ENCODE measurements at places on chromosomes 6 and 20.

- no peak for DNase-seq
Observed at GRCh38 chr20:48665785-48666184, 162.0 kb downstream of the PREX1 start.

DNA sequence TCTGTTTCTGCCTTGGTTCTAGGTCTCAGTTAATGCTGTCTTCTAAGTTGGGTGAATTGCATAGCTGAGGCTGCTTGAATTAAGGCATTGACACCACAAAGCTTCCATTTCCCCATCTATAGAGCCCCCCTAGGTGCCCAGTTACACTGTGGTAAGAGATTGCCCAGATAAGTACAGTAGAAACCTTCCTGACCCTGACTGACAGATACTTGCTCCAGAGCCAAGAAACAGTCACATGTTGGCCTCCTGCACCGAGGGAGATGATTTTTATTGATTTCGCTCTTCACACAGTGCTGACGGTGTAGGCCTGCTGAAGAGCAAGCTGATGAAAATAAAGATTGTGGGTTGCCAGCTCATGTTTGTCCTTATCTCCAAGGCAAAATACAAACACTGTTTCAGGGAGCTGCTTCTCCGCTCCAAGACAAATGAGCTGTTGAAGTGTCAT lies 67.9 kb downstream of the TRMT11 start:
- no peak for DNase-seq

- DNase-seq, result no peak
Observed at GRCh38 chr6:137171824-137172733, 1.4 kb downstream of the IL22RA2 start.

DNA sequence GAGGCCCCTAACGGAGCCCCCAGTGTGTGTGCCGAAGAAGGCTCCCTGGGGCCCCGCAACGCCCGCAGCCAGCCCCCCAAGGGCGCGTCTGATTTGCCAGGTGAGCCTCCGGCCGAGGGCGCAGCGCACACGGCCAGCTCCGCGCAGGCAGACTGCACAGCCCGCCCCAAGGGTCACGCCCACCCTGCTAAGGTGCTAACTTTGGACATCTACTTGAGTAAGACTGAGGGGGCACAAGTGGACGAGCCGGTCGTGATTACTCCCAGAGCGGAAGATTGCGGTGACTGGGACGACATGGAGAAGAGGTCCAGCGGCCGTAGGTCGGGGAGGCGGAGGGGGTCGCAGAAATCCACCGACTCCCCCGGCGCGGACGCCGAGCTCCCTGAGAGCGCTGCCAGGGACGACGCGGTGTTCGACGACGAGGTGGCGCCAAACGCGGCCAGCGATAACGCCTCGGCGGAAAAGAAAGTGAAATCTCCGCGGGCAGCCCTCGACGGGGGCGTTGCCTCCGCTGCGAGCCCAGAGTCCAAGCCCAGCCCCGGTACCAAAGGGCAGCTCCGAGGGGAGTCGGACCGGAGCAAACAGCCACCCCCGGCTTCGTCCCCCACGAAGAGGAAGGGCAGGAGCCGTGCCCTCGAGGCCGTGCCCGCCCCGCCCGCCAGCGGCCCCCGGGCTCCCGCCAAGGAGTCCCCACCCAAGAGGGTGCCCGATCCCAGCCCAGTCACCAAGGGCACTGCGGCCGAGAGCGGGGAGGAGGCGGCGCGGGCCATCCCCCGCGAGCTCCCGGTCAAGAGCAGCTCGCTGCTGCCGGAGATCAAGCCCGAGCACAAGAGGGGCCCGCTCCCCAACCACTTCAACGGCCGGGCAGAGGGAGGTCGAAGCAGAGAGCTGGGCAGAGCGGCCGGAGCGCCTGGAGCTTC lies 117.0 kb downstream of the RTN4IP1 start:
- DNase-seq, result peak; percentile 56

DNA sequence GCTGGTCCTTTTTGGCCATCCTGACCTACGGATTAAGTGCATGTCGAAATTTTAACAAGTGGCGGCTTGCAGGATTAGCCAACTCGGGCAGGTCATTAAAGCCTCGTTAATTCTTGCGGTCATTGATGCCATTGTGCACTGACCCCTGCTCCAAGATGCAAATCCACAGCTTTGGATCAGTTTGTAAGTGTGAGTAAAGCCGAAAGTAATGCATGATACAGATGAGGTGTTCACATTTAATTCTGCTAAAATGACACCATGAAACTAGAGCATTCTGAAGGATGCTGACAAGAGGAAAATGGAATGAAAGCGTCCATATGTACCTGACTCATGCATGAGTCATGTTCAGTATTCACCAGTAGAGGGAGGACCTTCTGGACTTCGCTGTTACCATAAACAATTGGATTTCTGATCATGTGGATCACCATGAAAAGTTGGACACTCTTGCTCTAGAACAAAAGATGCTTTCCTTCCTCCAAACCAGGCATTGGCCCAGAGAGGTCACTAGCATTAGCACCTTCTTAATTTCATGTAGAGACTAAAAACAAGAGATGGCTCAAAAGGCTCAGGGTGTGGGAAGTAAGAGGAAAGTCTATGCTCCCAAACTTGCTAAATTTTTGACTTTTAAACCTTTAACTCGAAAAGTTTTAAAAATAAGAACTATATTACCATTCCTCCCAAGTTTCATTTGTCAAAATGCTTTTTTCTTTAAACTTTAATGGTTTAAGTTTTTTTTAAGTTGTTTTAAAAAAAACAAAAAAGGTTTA lies 48.0 kb downstream of the MUC22 start:
- DNase-seq, result peak; percentile 44

DNA sequence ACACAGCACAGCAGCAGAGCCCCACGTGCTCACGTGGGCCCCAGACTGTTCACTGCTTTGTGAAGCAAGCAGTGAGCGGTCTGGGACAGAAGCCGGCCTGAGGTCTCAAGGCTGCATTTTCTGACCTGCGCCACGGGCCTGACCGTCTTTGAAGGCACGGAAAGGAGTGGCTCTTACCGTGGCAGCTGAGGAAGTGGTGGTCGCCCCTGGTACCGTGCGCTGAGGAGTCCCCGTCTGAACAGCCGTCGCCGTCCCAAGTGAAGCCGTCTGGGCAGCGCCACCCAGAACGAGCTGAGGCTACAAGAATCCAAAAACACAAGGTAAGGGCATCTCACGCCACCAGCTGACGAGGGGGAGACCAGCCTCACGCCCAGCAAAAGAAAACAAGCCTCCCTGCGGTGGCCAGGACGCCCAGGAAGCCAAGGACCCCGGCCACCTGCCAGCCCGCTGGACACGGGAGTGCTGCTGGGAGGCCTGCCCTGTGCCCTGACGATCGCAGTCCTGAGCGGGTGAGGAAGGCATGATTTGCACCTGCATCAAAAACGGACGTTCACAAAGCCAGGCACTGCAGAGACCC lies 55.7 kb downstream of the TAF4 start:
- DNase-seq, result no peak

DNA sequence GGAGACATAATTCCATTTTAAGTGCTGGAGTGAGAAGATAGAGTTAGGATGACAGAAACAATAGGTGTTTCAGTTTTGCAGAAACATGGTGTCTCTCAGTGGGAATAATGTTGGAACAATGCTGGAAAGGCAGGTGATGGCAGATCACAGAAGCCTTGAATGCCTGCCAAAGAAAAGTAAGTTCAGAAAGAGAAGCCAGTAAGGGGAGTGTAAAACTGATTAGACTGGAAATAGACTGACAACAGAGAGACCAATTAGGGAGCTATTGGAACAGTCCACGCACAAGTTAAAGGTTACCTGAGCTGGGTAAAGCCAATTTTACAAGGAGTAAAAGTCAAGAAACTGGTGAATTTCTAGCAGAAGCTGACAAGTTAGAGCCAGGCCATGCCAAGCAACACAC lies 142.9 kb downstream of the TFAP2A start:
- DNase-seq, result no peak

- DNase-seq, result no peak
Observed at GRCh38 chr6:17552861-17553260, 47.2 kb upstream of the FAM8A1 start.

- no peak for DNase-seq
Observed at GRCh38 chr6:166618251-166618650, 8.8 kb downstream of the RPS6KA2 start.

- no peak for DNase-seq
Observed at GRCh38 chr6:13139119-13139518, 189.2 kb downstream of the TBC1D7 start.

DNA sequence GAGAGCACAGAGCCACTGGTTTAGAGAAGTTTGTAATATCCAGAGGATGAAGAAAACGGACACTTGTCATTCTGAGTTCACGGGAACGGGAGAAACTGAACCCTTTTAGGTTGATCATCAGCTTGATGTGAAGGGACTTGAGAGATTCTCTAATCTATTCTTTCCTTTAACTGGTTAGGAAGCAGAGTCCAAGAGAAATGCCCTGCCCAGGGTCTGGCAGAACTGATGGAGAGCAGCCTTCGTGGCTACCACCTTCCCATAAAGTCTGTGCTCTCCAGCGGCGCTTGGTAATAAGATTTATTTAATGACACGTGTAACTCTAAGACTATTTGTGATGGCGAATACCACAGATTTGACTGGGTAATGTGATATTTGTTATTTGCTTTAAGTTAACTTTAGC lies 36.0 kb downstream of the E2F3 start:
- DNase-seq, result no peak

DNA sequence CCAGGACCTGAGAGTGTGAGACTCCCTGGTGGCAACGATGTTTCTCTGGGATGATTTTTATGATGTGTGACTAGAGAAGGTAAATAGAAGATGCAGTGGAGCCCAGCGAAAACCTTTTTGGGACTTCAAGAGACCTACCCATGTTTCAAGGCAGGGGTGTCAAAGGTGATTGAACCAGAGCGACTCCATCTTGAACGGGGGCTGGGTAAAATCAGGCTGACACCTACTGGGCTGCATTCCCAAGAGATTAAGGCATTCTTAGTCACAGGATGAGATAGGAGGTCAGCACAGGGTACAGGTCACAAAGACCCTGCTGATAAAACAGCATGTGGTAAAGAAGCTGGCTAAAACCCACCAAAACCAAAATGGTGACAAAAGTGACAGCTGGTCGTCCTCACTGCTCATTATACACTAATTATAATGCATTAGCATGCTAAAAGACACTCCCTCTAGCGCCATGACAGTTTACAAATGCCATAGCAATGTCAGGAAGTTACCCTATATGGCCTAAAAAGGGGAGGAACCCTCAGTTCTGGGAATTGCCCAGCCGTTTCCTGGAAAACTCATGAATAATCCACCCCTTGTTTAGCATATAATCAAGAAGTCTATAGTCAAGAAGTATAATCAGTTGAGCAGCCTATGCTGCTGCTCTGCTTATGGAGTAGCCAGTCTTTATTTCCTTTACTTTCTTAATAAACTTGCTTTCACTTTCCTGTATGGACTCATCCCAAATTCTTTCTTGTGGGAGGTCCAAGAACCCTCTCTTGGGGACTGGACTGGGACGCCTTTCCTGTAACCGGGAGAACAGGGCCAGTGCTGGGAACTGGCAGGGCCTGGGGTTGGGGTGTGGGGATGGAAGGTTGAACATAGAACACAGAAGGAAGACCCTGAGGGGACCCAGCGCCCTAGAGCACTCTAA lies 526.4 kb downstream of the QKI start:
- no peak for DNase-seq

DNA sequence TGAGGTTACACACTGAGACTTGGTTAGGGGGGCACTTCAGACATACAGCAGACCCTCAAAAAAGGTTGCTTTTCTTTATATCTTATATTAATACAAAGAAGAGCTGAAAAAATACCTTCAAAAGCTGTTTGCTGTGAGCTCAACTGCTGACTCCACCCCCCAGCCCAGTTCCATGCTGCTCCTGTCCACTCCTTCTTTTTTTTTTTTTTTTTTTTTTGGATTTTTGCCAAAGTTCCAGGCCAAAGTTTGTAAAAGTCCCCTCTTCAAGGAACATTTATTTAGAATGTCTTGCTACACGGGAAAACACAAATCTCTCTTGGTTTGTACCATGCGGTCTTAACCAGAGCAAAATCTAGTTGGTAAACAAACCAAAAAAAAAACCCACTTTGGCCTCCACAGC lies 85.3 kb upstream of the AKAP12 start:
- peak; percentile 45 for DNase-seq

GRCh38 chr20:49955167-49955566 lies 19.0 kb downstream of the RNF114 start:
- DNase-seq, result no peak
